ENCODE measurements at places on chromosomes 3 and 15.
A peak's percentile ranks its signal among the peaks of the same experiment; 100 is the strongest.

DNA sequence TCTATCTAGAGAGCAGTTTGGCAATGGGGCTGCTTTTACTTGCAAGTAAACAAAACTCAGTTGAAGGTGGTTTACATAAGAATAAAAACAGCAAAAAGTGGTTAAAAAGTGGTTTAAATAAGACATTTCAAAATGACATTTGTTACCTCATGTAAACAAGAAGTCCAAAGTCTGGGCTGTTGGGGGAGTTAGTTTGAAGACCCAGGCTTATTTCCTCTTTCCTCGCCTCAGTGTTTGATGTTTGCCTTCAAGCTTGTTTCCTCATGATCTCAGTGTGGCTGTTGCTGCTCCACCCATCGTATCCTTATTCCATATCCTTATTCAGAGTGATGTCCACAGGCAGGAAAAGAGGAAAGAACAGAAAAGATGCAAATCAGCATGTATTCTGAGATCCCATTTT is 15.2 kb downstream of the CGNL1 start:
- no peak for DNase-seq

DNA sequence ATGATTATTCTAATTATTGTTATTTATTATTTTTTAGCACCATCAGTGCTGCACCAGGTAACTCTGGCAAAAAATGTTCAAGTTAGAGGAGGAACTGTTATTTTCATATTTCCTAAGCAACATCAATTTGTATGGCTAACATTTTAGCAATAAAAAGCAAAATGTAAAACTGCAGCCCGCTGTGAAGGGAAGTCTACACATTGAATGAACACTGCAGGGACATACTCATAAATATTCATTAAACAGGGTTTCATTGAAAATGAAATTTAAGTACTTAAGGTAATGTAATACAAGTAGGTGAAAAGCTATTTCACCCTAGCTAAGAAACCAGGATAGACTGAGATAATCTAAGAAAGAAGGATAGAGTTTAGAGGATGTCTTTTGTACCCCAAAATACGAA is 532.7 kb downstream of the NLGN1 start:
- DNase-seq: no peak

DNA sequence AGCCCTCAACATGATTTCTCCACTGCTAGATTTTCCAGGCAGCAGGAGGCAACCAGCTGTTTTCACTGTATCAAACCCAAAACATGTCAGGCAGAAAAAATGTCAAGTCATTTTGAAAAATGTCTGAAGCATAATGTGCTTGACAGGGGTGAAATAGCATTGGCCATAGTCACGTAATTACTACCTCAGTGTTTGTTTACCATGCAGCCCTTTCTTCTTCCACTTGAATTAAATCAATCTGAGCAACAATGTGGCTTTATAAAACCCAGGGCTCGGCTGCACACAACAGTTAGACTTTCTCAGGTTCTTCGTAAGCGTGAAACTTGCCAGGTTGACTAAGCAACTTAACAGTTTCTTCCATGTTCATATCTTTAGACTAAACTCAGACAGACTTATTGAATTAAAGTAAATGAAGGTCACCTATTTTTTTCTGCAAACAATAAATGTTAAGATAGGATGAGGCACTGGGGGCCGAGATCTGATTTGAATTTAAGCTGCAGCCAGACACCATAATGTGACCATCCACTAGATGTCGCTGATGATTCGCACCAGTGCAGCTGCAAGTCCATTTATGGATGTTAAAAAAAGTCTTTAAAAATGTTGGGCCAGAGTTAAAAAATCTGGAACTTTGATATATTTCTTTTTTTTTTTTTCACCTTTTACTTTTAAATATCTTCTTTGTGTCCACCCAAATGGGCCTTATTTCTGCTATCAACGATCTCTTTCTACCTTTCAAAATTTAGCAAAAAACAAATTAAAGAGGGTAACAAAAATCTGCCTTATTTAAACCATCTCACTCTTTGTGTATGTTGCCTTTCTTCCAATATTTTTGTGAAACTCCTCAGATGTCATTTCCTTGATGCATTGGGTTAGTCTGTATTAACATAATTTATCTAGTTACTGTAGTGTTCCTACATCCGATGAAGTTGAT is 305.9 kb downstream of the CACNA2D3 start:
- DNase-seq: peak; percentile 87

GRCh38 chr3:149879872-149880271 is 66.9 kb downstream of the RNF13 start:
- DNase-seq: peak; percentile 24

DNA sequence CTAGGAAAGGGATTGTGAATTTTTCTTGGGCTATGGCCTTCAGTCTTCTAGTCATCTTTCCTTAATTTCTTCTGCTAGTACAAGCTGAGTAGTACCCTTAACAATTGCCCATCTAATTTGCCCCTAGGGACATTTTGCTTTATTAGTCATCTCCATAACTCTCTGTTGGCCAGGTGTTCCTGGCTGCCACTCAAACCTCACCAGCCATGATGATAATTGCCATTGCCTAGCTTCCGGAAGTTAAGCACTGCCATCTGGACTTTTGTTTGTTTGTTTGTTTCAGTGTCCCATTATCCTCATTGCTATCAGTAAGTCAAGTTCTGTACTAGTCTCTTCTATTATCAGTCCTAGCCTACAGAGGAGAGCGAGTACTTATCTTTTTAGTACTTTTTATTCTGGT is 36.6 kb upstream of the UBL7 start:
- DNase-seq: peak; percentile 3

DNA sequence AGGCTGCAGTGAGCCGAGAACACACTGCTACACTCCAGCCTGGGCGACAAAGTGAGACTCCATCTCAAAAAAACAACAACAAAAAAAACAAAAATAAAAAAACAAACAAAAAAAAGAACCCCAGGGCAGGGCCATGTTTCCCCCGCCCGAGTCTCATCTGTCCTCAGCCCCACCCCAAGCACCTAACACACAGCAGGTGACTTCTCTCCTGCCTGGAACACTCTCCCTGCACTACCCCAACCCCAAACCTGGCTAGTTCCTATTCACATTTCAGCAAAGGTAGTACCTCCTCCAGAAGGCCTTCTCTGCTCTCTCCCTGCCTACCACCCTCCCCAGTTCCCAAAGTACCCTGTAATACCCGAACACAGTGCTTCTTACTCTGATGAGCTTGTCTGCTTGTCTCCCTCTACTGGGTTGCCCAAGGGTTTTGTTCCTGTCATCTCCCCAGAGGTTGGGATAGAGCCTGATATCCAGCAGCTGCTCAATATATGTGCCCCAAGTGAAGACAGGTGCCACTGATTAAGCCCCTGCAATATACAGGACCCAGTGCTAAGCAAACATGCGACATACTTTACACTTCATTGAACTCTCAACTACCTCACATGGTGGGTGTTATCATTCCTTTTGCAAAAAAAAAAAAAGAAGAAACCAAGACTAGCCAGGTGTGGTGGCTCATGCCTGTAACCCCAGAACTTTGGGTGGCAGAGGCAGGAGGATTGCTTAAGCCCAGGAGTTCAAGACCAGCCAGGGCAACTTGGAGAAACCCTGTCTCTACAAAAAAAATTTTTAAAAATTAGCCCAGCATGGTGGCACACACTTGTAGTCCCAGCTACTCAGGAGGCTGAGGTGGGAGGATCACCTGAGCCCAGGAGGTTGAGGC is 103.6 kb downstream of the DAPK2 start:
- no peak for DNase-seq

- no peak for DNase-seq
Observed at GRCh38 chr3:65781594-65781993, 257.1 kb downstream of the MAGI1 start.

DNA sequence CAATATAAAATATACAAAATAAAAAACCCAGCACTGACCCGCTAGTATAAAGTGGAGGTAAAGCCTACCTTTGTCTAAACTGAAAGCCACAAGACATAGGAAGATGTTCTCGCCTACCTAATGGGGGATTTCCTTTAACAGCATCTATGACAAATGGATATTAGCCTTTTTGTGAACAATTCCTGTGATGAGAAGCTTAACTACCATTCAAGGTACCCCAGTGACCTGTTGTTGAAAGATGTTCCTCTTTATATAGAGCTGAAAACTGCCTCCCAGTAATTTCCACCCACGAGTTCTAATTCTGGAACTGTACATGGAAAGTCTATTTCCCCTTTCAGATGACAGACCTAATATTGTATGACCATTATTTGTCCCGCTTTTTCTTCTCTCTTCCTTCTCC is 109.8 kb upstream of the RASGRP1 start:
- DNase-seq: no peak

DNA sequence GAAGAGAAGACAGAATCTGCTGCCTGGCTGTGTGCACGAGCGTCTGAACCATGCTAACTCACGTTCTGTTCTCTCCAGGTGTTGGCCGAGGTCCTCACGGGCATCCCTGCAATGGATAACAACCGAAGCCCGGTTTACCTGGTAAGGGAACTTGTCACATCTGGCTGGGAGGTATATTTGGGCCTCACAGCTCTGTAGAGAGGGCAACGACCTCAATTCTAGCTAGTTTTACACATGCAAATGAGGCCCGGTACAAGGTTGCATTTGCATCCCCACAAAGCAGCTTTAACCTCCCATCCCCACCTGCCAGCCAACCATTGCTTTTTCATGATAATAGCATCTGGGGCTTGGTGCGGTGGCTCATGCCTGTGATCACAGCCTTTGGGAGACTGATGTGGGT is 22.0 kb upstream of the TATDN2 start:
- DNase-seq: no peak

DNA sequence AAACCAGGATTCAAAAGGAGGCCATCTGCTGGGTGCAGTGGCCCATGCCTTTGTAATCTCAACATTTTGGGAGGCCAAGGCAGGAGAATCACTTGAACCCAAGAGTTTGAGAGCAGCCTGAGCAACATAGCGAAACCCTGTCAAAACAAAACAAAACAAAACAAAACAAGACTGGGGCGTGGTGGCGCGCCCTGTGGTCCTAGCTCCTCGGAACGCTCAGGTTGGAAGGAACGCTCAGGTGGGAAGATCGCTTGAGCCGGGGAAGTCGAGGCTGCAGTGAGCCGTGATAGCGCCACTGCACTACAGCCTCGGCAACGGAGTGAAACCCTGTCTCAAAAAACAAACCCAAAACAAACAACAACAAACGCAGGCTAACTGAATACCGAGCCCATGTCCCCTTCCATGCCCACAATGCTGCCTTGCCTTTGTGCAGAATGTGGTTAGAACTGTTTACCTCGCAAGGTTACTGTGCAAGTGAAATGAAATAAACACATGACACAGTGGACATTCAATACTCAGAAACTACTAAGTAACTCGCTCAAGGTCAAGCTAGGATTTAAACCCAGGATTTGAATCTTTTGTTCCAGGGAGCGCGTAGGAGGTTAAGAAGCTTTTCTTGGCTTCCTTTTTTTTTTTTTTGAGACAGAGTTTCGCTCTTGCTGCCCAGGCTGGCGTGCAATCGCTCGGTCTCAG is 766 bp upstream of the EMC4 start:
- peak; percentile 4 for DNase-seq

DNA sequence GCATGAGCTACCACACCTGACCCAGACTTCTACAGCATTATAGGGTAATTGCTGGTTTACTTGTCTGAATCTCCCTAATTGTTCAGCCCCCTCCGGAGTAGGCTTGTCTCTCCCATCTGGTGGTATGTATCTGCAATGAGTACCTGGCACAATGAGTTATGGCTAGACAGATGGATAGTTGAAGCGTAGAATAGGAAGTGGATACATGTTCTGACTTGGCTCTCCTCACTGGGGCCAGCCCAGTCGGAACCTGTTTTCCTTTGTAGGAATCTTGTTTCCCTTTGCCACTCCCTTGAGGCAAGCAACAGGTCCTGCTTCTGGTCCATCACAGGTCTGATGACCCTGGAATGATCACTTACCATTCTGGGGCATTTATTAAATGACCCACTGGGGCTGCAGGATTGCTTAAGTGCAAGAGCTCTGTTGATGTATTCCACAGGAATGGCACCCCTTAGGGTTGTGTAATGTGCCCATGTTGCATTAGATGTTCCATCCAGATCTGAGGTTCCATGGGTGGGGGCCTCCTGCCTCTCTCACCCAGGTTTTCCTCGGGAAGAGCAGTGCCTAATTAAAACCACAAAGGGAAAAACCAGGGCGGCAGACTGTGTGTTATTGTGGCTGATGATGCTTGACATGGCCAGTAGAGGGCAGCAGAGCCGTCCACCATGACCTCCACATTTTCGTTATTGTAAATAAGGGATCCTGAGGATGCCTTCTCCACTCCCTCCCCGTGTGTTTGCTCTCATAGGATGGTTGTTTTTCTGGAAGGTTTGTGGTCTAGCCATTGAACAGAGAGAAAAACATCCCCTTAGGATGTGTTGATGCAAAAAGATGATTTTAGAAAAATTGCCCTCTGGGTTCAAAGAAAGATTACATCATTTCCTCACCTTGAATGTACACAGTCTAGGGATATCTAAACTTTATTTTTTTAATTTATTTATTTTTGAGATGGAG is 58.0 kb downstream of the CMTM8 start:
- DNase-seq: peak; percentile 76

GRCh38 chr3:60594025-60594424 is 657.2 kb downstream of the FHIT start:
- DNase-seq: no peak

DNA sequence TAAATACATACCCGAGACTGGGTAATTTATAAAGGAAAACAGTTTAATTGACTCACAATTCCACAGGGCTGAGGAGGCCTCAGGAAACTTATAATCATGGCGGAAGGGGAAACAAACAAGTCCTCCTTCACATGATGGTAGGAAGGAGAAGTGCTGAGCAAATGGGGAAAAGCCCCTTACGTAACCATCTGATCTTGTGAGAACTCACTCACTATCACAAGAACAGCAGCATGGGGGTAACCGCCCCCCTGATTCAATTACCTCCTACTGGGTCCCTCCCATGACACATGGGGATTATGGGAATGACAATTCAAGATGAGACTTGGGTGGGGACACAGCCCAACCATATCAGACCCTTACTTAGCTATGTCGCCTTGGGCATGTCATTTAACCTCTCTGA is 27.7 kb downstream of the SCG3 start:
- DNase-seq: no peak

DNA sequence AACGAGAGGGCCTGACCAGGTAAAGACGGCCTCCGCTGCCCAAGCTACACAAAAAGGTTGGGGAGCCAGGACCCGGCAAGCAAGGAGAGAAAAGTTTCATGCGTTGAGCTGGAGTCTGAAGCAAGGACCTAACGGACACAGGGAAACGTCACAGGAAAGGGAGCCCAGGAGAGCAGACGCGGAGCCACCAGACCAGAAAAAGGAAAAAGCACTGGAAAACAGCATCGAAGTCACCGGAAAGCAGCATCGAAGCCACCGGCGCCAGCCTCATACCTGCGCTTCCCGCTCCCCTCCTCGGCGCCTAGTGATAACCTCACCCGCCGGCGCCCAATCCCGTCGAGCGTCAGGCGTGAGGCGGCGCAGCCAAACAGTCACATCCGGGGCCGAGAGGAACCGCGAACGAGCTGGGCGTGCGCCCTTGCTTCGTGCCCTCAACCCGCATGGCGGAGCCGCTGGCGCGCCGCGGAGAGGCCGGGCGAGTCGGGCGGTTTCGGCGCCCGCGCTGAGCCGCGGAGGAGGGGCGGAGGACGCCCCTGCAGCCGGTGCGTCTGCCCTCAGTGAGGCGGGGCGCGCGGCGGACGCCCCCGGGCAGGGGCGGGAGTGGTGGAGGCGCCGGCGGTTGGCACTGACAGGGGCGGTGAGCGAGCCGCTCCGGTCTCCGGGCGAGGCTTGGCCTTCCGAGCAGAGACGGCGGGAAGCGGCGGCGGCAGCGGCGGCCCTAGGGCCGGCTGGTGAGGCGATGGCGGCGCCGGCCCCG is at the start of the genes FBXO45 and WDR53:
Gene FBXO45, plus strand, starts transcription at position 415 of the 757 bp plus-strand sequence. Its CDS starts 325 bp downstream, at position 740.
Gene WDR53, minus strand, starts transcription at position 309 of the 757 bp plus-strand sequence. CDS start 7,079 bp downstream, outside the sequence.
- DNase-seq: peak; percentile 96

GRCh38 chr3:186617036-186617946 is 4.4 kb downstream of the AHSG start:
- peak; percentile 83 for DNase-seq

GRCh38 chr15:101167753-101168462 is 83.9 kb downstream of the CHSY1 start:
- DNase-seq: no peak

- DNase-seq: no peak
Observed at GRCh38 chr15:70768257-70768883, 5.0 kb upstream of the UACA start.
